ENCODE measurements at places on chromosomes 11 and 22. TPM values are rescaled to one million over a fixed set of nuclear protein-coding genes. Genes with fewer than 3 reads are reported as not detected.

Gene BRSK2
- 1.4 TPM for total RNA-seq

Gene SF1
- 172 TPM for total RNA-seq

Gene PHLDA2
- 0.65 TPM for total RNA-seq

Gene P2RY6
- total RNA-seq, result 2.8 TPM

Gene MPST
- 58.4 TPM for total RNA-seq

Gene SLC17A6
- not detected for total RNA-seq

Gene IGSF9B
- total RNA-seq, result 41.7 TPM

Gene CYB5R2
- 1.3 TPM for total RNA-seq

Gene CSTF3
- total RNA-seq, result 12.6 TPM

Gene KCNJ11
- total RNA-seq, result 23.5 TPM

Gene PATE2
- total RNA-seq, result not detected

Gene ELFN2
- total RNA-seq, result 0.22 TPM

Gene CALCB
- not detected for total RNA-seq

Gene LRRC55
- 0.51 TPM for total RNA-seq

Gene SFI1
- 6.7 TPM for total RNA-seq

Gene CHADL
- total RNA-seq, result 26.4 TPM

Gene TMEM121B
- total RNA-seq, result 2.2 TPM

Gene RELT
- 2.3 TPM for total RNA-seq

Gene MMP8
- total RNA-seq, result not detected

Gene PYGM
- total RNA-seq, result 179 TPM

Gene FKBP2
- 50.6 TPM for total RNA-seq

Gene OR6Q1
- total RNA-seq, result not detected

DNA sequence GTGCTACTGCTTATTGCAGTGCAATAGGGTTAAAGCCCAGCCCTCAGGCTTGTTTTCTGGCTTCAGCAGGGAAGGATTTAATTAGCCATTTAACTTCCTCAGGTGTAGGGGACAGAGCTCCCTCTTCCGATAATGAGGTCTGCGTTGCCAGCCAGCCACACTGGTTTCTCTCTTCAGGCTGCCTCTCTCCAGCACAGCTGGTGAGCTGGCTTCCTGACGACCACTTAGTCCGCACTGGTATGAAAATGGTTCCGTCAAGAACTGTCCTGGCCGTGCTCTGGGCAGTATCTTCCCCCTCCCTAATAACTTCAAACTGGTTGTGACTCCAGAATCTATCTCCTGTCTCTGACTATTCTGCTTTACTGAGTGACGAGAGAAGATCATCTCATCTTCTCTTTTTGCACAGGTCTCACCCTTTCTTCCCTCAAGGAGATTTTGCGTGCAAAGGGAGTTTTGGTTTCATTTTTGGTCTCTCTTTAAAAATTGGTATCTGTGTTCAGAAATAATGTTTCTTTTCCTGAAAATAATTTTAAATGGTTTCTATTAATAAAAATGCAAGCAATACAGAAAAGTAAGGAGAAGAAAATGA, 49.2 kb downstream of the CNTN5 start:
- no peak for DNase-seq

- no peak for DNase-seq
Observed at GRCh38 chr11:116533186-116533825, 239.5 kb downstream of the BUD13 start.

DNA sequence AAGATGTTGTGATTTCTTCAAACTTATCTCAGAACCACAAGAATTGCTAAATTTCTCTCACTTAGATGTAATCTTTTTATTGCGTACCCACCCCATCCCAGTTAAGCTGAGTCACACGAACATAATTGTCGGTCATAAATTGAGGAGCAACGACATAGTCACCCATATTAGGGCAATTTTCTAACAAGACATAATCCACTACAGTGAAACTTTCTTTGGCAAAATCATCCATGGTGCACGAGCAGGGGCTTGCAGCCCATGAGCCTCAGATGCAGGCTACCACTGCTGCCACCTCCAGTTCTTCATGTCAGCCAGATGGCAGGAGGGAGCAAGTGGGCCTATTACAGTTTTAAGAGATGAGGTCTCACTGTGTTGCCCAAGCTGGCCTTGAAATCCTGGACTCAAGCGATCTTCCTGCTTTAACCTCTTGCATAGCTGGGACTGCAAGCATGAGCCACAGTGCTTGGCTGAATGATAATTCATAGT, 70.3 kb upstream of the GRK2 start:
- DNase-seq, result no peak

DNA sequence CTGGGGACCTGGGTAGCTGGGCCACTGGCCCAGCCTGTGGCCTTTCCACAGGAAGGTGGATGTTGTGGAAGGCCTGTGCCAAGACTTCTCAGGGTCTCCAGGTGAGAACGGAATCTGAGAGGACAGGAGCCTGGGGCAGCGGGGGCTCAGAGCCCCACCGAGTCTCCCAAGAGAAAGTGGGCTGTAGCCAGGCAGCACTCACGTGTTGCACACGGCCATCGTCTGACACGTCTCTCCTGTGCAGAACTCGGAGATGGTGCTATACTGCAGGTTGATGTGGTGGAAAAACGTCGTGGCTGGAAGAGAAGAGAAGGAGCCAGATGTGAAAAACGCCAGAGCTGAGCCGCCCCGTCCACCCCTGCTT, 6.4 kb downstream of the MOB2 start:
- no peak for DNase-seq

DNA sequence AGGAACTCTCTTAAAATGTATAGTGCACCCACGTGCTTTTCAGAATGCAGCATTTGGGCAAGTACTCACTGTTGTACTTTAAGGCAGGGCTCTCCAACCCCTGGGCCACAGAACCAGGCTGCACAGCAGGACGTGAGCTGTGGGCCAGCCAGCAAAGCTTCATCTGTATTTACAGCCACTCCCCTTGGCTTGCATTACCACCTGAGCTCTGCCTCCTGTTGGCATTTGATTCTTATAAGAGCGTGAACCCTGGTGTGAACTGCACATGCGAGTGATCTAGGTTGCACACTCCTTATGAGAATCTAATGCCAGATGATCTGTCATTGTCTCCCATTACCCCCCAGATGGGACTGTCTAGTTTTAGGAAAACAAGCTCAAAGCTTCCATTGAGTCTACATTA, 3.0 kb downstream of the C11orf58 start:
- DNase-seq, result no peak

DNA sequence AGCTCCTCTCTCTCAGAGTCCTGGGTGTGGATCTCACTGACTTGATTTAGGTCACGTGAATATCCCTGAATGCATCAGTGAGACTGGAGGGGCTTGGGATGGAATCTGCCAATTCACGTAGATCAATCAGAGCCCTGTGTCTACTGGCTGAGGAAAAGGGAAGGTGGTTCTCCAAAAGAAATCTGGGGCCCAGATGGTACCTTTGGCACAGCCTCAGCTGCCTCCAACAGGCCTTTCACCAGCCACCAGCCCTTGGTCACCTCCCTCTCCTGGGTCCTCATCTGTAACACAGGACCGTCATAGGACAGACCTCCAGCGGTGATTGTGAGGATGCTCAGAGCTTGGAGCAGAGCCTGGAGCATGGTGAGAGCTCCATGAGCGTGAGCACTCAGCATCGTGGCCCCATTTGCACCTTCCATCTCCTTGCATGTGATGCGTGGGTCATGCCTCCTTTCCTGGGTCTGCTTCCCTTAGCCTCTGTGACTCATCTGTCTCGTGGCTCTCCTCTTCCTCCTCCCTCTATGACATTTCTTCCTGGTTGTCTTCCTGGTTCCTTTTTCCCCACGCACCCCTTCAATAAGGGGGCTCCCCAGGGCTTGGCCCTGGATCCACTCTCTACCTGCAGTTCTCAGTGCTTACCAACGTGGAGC, 7.5 kb upstream of the MIEF1 start:
- DNase-seq, result no peak

GRCh38 chr11:101169944-101170343, 40.3 kb upstream of the PGR start:
- no peak for DNase-seq

GRCh38 chr11:132054822-132055221, 684.4 kb downstream of the NTM start:
- no peak for DNase-seq

DNA sequence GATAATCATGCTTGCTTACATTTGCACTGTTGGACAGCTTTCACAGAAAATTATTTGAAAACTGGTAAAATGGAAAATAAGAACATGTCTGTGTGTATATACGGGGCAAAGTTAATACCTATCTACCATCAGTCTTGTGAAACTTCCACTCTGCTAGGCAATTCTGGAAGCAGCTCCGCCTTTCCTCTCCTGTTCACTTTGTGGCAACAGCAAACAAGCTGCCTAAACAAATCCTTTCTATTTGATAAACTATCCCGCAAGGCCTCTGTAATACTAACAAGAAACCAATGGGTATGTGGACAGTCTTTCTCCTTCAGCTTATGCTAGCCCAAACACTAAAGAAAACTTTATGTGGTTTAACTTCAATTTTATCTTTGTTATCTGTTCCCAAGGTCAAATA, 39.2 kb upstream of the RAPSN start:
- DNase-seq, result no peak

- DNase-seq, result no peak
Observed at GRCh38 chr11:85947431-85948272, 92.5 kb downstream of the CCDC83 start.

- no peak for DNase-seq
Observed at GRCh38 chr11:88447281-88447680, 109.7 kb upstream of the CTSC start.

GRCh38 chr11:9799886-9800285, 136.0 kb downstream of the SWAP70 start:
- DNase-seq, result no peak

DNA sequence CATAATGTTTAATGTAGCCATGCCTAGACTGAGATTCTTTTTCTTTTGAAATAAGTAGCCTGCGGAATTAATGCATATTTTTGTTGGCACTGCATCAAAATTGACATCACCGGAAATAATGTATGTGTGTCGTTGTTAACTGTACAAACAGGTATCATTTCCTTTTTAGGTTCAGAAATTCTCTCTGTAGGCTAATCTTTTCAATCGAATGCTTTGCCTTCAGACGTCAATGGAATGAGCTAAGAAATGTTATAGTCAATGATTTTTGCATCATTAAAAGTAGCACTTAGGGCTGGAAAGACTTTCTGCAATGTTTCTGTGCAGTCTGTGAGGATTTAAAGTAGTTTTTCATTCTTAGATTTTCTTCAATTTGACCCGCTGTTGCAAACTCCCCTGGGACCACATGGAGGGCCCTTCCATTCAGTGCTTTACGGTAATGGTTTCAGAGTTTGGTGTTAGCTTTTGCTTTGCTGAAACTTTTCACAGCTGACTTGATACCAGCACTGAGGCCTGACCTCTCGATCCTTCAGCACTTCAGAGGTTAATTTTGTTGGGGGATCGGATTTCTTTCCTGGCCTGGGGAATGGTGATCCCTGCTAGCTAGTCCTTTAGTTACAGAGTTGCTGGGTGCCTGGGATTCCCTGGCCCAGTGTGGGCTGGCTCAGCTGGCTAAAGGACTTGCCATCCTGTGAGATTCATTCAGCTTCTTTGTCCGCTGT, 137.8 kb downstream of the DBX1 start:
- no peak for DNase-seq

- DNase-seq, result no peak
Observed at GRCh38 chr22:27488456-27489177, 312.9 kb downstream of the MN1 start.

- no peak for DNase-seq
Observed at GRCh38 chr11:44177905-44178304, 82.4 kb downstream of the EXT2 start.

- no peak for DNase-seq
Observed at GRCh38 chr11:113159988-113160807, 154.2 kb upstream of the TTC12 start.

DNA sequence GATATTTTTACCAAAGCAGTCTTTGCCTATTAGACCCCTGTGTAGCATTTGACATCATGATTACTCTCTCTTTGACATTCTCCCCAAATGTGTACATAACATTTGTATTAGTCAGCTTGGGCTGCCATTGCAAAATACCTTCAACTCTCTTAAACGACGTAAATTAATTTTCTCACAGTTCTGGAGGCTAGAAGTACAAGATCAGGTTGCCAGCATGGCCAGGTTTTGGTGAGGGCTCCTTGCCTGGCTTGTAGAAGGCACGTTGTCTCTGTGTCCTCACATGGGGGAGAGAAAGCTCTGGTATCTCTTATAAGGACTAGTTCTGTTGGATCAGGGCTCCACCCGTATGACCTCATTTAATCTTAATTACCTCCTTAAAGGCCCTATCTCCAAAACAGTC, 12.3 kb upstream of the DLAT start:
- DNase-seq, result no peak

DNA sequence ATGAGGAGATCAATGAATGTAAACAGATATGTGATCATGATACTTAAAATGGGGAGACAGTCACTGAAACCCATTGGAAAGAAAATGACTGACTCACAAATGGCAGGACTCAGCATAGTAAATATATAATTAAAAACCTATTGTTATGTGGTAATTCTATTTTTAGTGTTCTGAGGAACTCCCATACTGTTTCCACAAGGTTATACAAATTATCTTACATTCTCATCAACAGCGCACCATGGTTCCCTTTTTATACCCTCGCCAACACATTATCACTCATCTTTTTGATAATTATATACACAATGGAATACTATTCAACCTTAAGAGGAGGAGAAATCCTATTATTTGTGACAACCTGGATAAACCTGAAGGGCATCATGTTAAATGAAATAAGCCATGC, 17.1 kb downstream of the OR5B21 start:
- no peak for DNase-seq

GRCh38 chr11:78377625-78378418, 39.8 kb downstream of the GAB2 start:
- no peak for DNase-seq

- DNase-seq, result no peak
Observed at GRCh38 chr22:42807185-42807584, 49.9 kb downstream of the ARFGAP3 start.

DNA sequence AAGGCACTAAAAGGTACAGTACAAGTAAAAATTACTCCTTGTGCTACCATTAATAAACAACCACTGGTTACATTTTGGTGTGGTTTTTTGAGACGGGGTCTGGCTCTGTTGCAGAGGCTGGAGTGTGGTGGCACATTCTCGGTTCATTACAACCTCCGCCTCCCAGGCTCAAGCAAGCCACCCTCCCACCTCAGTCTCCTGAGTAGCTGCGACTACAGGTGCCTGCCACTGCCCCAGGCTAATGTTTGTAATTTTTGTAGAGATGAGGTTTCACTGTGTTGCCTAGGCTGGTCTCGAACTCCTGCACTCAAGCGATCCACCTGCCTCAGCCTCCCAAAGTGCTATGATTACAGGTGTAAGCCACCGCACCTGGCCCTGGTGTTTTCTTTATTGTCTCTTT, 20.8 kb downstream of the TAF1D start:
- no peak for DNase-seq

DNA sequence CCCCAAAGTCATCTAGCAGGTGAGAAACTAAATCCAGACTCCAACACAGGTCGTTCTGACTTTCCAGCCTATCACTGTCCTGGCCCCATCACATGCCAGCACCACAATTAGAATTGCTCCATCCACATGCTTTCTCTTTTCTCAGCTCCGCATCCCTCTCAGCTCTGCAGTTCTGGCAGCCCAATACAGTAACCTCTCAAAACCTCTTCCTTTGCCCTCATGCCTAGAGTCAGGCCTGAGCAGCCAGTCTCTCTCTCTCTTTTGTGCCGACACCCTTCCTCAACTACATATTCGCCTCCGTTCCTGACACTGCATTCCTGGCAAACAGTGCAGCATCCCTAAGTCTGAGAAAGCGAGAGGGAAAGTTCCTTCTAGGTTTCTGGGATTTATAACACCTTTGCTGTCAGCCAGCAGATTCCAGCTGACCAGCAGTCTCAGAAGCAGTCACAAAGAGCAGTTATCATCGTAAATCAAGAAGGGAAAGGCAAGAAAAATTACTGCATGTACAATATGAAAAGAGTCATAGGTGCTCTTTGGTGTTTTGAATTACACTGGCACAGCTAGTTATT, 258.0 kb downstream of the FAT3 start:
- DNase-seq, result no peak

GRCh38 chr22:40823426-40823825, 4.3 kb upstream of the SLC25A17 start:
- no peak for DNase-seq
